HepG2 (cell line): ENCODE measurements at places on chromosomes 4 and X.

DNA sequence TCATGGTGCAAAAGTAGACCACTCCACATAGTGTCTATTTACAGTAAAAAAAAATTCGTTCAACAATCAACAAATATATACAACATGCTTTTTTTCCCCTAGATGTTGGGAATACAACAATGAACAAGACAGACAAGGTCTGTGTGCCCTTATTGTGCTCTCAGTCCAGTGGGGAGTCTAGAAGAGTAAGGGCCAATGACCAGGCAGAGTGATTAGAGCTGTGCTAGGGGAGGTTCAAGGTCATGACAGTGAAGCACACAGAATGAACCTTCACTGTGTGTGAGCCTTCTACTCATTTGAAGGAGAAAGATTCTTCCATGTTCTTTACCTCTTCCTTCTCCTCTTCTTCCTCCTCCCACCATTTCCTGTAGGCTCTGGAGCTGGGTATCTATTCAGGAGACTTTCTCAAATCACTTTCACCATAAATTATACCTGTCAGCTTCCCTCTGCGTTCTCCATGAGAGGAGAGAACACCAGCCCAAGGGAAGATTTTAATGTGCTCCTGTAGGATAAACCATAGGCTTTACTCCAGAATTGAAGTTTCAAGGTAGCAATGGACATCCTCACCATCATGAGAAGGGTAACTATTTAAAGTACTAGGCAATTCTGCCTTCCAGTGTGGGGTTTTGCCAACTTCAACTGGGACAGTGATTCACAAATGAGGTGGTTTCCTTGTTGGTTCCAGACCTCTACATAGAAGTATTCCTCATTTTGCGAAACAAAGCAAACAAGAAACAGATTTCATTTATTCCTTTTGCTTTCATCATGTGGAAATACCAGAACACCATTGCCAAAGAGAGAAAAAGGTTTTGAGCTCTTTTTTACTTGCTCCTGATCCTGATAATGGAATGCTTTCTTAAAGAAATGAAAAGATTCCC lies 246.9 kb upstream of the GPC4 start:
- no peaks in the 10 kb centered on the region for H3K27me3 ChIP-seq
- H3K36me3 ChIP-seq: peaks cover 9% of the 10 kb centered on the region
- H3K4me3 ChIP-seq: no peak overlapping the region
- peak; percentile 20 for DNase-seq
- H3K27ac ChIP-seq: peak overlapping the region; percentile 26

GRCh38 chr4:175934506-175934905 lies 122.4 kb upstream of the GPM6A start:
- H3K4me1 ChIP-seq: 0 out of 2 replicates have a peak, but pooled peaks cover 6% of the 10 kb centered on the region
- H3K4me3 ChIP-seq: no peak overlapping the region
- H3K27ac ChIP-seq: no peak overlapping the region
- no peaks in the 10 kb centered on the region for H3K36me3 ChIP-seq

DNA sequence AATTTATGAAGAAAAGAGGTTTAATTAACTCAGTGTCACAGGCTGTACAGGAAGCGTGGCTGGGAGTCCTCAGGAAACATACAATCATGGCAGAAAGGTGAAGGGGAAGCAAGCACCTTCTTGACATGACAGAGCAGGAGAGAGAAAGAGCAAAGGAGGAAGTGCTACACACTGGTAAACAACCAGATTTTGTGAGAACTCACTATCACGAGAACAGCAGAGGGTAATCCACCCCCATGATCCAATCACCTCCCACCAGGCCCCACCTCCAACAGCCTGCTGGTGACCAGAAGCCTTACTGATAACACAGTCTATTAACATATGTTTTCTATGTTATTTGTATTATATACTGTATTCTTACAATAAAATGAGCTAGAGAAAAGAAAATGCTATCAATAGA lies 254.8 kb downstream of the PCDH10 start:
- H3K4me1 ChIP-seq: no peaks in the 10 kb centered on the region
- H3K27me3 ChIP-seq: no peaks in the 10 kb centered on the region
- H3K4me3 ChIP-seq: no peak overlapping the region
- no peaks in the 10 kb centered on the region for H3K36me3 ChIP-seq
- no peak for DNase-seq

DNA sequence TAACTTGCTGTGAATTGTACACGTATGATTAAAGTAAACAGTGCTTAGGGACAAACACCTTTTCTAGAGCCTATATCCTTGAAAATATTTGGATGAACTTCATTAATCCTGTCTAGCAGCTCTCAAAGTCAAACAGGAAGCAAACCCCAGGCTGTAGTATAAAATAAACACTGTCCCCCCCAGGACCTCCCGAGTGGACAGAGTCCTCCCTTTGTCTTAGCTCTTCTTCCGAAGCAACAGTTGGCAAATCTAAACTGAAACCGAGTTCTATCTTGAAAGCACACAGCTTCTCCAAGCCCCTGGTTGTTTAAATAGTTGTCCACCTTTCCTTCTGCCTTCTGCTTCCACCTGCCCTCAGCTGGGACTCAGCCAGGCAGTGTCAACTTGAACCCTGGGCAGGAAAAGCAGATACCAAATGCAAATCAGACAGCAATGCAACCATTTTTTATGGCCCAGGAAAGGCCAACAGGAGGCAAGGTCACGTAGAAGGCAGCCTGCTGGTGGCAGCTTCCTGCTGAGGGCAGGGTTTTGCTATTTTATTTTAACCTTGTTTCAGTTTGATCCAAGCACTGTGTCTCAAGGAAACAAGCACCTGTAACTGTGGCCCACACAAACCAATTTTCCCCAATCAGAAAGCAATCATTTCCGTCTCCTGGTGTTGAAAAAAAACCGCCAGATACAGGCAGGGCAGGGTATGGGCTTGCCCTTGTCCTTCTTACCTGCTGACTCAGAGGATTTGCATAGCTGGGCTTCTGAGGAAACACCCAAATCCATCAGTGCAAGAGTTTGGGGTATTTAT lies 110.3 kb upstream of the KIT start:
- no peaks in the 10 kb centered on the region for H3K36me3 ChIP-seq
- no peak for DNase-seq
- H3K4me3 ChIP-seq: no peak overlapping the region; the same call in 1 of the 2 replicates
- H3K4me1 ChIP-seq: peaks cover 11% of the 10 kb centered on the region

GRCh38 chr4:24063731-24064130 lies 173.9 kb upstream of the PPARGC1A start:
- no peak for DNase-seq
- no peaks in the 10 kb centered on the region for H3K27me3 ChIP-seq
- no peak overlapping the region for H3K27ac ChIP-seq
- no peaks in the 10 kb centered on the region for H3K4me1 ChIP-seq

- H3K4me3 ChIP-seq: no peak overlapping the region
- H3K27me3 ChIP-seq: no peaks in the 10 kb centered on the region
- H3K36me3 ChIP-seq: no peaks in the 10 kb centered on the region
- H3K27ac ChIP-seq: no peak overlapping the region
- no peak for DNase-seq
Measured at GRCh38 chr4:6889101-6889735, 20.4 kb upstream of the TBC1D14 start.

- H3K36me3 ChIP-seq: no peaks in the 10 kb centered on the region
- no peak overlapping the region for H3K4me3 ChIP-seq
- H3K4me1 ChIP-seq: no peaks in the 10 kb centered on the region
- no peak for DNase-seq
Measured at GRCh38 chr4:134215620-134216344, 14.2 kb upstream of the PABPC4L start.

DNA sequence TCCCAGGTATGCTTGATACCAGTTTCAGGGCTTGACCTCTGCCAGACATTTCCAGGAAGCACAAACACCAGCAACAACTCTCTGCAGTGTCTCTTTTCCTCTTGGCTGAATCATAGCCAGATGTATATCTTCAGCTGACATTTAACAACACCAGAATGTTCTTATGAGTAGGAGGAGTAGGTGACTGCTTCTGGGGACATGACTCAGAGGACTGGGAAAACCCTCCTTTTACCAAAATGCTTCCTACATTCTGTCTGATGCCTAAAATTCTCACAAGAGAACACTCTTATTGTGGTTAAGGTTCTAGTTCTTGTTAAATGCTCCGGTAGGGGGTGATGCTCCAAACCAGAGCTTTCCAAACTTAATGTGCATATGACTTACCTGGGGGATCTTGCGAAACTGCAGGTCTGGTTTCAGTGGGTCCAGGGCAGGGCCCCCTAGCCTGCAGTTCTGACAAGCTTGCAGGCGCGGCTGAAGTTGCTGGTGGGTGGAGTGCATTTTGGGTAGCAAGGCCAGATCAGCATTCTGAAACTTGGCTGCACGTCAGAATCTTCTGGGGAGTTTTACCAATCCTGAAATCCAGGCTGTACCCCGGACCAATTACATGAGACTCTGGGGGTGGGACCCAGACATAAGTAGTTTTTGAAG lies 329.3 kb upstream of the RPS6KA3 start:
- DNase-seq: no peak
- peaks cover 18% of the 10 kb centered on the region for H3K4me1 ChIP-seq
- no peak overlapping the region for H3K4me3 ChIP-seq
- no peaks in the 10 kb centered on the region for H3K27me3 ChIP-seq
- no peak overlapping the region for H3K27ac ChIP-seq

DNA sequence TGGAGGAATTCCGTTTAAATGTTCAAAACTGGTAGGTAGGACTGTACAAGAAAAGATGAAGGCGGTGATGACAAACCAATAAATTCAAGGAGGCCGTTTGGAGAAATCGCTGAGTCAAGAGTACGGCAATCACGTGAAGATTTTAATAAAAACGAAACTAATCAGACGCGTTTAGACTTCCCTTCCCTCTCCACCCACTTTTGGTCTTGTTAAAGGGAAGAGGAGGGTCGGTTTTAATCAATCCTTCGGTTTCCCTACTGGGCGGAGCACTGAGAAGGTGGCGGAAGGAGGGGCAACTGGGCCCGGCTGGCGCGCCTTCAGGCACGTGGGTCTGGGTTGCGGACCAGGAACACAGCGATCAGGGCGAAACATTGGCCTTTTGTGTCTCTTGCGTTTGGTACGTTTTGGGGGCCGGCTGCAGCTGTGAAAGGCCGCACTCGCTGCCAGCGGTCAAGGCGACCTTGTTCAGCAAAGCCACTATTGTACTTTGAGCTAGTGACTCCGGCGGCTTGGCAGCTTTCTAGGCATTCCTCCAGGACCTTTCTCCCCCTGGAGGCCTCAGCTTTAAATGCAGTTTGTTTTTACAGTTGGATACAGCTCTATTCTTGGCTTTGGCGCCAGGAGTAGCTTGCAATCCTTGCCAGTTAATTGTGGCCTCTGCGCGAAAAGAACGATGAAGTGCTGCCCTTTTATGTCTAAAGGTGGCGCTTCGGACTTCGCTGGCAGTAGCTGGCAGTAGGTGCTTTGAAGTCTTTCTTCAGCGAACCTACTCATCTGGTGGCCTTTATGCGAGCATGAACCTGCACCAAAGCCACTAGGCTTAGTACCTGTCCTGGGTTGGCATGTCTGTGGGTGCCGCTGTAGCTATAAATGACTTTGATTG lies 16.8 kb upstream of the LAMP2 start:
- H3K36me3 ChIP-seq: no peaks in the 10 kb centered on the region
- H3K4me3 ChIP-seq: peak overlapping the region; percentile 55
- peak; percentile 94 for DNase-seq
- H3K27ac ChIP-seq: peak overlapping the region; percentile 91
- H3K27me3 ChIP-seq: no peaks in the 10 kb centered on the region

DNA sequence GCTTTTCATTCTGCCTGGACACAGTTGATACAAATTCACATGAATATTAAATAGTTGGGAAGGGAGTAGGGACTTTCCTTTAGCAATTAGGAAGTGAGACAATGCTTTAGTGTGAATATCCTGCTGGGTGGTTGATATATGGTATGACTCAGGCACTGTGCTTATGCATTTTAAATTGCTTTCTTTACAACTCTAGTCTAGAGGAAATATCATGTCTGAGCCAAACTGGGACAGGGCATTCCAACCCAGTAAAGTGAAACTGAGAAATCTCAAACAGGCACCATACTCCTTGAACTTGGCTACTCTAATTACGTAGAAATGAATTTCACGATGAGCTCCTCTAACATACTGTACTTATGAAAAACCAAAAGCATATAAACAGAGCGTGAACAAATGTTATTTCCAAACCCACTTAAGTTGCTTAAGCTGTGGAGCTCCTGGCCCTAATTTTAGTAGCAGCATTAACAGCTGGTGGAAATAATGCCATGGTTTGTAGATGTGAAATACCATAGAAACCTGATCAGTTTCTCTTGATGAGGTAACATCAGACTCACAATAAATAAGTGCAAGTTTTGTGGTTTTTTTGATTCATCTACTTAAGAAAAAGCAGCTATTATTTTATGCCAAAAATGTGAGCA lies 242.9 kb upstream of the GK2 start:
- no peaks in the 10 kb centered on the region for H3K27me3 ChIP-seq
- no peak overlapping the region for H3K27ac ChIP-seq
- DNase-seq: no peak
- H3K36me3 ChIP-seq: no peaks in the 10 kb centered on the region

GRCh38 chr4:148944136-148944838 lies 502.1 kb upstream of the NR3C2 start:
- DNase-seq: no peak
- no peaks in the 10 kb centered on the region for H3K36me3 ChIP-seq
- H3K4me1 ChIP-seq: no peaks in the 10 kb centered on the region
- H3K27me3 ChIP-seq: no peaks in the 10 kb centered on the region
